Stimulated activated effector memory CD8-positive, alpha-beta T cell treated with anti-CD3 and anti-CD28 coated beads, Interleukin-12 subunit alpha, Interleukin-12 subunit beta, amount 100 ng/mL, for 72 hours (primary cell): ENCODE measurements at places on chromosomes 12 and 14.

GRCh38 chr12:21428241-21428640 is 9.2 kb upstream of the PYROXD1 start:
- no peak for DNase-seq

DNA sequence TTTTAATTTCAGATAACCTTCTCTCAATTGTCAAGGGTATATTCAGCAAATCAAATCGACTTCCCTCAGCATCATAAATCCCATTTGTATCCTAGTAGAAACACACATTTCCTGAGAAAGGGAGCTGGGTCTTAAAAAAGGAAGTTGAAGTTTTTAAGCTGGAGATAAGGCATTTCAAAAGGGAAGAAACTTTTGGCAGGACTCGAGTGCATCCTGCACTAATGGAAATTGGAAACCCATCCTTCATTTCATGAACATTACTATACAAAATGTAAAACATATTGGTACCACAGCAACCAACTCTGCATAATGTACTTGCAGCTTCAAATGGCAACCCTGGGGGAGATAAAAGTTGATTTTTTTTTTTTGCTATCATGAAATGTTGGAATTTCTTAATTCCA is 23.7 kb upstream of the TMCC3 start:
- DNase-seq: no peak

- no peak for DNase-seq
Measured at GRCh38 chr14:71574976-71575375, 357.3 kb upstream of the RGS6 start.

GRCh38 chr12:71474791-71475190 is 35.2 kb downstream of the LGR5 start:
- DNase-seq: no peak

GRCh38 chr12:12404297-12404696 is 47.4 kb downstream of the BORCS5 start:
- DNase-seq: no peak

GRCh38 chr12:25655702-25656101 is 102.6 kb upstream of the LMNTD1 start:
- DNase-seq: no peak

GRCh38 chr14:101843665-101844064 is 82.2 kb downstream of the PPP2R5C start:
- DNase-seq: no peak

DNA sequence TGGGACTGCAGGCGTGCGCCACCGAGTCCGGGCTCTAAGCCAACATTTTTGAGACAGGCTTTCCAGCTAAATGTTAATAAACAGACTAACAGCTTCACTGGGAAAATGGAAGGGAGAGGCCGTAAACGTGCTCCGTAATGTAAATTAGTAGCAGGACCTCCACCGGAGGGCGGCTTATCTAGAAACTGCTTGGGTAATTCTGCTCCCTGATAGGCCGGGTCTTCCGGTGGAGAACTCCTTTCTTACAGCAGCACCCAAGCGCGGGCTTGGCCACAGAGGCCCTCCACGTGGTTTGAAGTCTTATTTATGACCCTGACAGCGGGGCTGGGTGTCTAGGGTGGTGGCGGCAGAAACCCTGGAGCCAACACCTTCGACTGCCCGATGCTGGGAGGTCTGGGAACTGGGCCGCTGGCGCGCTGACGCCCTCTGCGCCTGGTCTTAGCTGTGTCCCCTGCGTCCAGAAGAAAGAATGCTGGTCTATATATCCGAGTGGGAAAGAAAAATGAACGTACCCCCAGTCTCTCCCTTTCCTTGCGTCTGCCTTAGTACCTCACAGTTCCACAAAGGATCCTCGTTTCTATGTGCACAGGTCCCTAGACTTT is 1.7 kb downstream of the DPPA3 start:
- no peak for DNase-seq

DNA sequence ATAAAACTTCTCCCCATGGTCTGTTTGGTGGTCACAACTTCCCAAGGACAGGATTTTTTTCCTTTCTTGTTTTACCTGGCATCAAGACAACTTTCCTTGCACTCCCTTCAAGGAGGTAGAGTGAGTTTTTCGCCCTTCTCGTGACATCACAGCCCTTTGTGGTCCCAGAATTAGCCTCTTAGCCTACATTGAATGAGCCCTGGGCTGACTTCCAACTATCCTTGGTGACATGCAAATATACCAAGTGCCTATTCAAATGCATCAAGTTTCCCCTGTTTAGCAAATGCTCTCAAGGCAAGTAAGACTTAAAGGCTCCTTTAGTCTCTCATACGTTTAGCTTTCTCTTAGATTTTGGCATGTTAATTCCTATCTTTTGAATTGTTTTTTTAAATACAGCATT is 36.6 kb downstream of the TC2N start:
- no peak for DNase-seq
